Activated T-cell treated with anti-CD3 and anti-CD28 coated beads for 1 hour (primary cell): ENCODE measurements at places on chromosomes 13 and 19.

GRCh38 chr13:97875911-97876310 lies 77.6 kb upstream of the IPO5 start:
- DNase-seq, result no peak

DNA sequence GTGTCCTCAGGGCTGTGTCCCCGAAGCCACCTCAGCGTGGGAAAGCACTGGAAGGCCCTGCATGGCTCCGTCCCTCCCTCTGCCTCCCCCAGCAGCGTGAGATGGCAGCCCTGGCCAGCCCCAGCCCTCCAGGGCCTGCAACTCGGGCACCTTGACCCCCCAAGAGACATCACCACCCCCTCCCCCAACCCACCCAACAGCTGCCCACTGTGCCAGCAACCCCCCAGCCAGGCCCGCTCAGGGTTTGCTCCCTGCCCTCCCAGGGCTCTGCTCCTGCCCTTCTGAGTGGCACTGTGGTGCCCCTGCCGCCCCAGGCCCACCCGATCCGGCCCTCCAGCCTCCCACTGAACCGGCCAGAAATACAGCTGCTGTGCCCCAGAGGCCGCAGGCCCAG lies 1.5 kb upstream of the ASPDH start:
- DNase-seq, result no peak

DNA sequence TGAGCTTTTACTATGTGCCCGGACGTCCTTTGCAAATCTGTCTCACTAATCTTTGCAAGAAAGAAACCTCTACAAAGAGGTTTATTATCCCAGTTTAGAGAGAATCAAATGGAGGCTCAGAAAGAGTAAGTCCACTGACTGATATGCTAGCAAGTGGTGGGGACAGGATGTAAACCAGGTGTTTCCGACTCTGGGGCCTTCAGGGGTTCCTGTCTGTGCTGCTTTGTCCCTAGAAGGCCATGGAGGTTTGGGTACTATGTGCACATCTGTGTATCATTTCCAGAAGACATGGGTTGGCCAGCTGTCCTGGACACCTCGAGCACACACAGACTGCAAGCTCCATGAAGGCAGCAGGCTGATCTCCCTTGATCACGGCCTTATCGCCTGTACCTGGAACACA lies 1.2 kb upstream of the KPTN start:
- DNase-seq, result no peak

DNA sequence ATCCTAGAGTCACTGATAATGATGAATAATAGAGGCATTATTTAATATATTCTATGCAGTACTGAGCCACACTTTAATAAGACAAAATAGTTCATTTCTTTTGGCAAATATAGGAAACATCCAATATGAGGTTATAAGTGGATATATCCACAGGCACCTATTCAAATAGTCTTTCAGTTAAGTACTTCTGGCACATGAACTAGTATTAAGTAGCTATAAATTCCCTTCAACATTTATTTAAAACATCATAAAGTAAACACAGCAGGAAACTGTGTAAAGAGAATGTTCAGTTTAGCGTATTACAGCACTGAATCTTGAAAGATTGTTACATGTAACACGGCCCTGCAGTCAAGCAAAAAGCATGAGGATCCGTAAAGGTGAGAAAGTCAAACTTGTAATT lies 463.3 kb upstream of the KLF12 start:
- no peak for DNase-seq

- no peak for DNase-seq
These were observed 1.4 kb downstream of the UHRF1 start for GRCh38 chr19:4910594-4911281.

GRCh38 chr13:43301346-43301969 lies 278.1 kb downstream of the DNAJC15 start:
- no peak for DNase-seq

GRCh38 chr13:40383132-40383531 lies 283.3 kb downstream of the FOXO1 start:
- no peak for DNase-seq

GRCh38 chr13:88526186-88526852 lies 855.1 kb downstream of the SLITRK5 start:
- DNase-seq, result no peak

GRCh38 chr13:35961461-35962220 lies 169.5 kb downstream of the DCLK1 start:
- no peak for DNase-seq

DNA sequence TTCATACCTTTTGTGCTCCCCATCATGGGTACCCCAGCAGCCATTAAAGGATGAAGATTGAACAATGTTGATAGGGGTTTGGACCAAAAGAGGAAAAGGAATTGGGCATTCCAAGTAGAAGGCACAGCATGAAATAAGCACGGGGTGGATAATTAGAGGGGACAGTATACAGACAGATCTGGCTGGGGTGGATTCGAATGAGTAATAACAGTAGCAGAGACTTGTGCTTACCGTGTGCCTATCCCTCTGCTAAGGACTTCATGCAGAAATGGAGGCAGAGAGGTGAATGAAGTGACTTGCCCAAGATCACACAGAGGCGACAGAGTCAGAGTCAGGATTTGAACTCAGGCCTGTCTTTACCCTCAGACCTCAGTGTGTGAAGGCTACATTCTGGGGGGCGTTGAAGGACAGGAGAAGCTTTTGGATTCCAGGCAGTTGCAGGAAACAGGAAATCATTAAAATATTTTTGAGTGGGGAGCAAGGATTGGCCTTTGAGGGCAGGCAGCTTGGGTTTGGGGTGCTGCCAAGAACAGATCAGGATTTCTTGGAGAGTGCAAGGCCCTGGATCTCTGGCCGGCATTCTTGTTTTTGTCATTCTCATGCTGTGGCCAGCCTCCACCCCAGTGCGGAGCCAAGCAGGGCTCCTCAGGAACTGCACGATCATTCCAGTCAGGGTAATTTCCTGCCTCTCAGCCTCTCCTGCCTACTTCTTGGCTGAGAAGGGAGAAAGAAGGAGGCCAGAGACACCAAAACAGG lies 18.7 kb downstream of the PAF1 start:
- no peak for DNase-seq

GRCh38 chr13:113184568-113185440 lies 23.7 kb downstream of the PCID2 start:
- DNase-seq, result no peak

DNA sequence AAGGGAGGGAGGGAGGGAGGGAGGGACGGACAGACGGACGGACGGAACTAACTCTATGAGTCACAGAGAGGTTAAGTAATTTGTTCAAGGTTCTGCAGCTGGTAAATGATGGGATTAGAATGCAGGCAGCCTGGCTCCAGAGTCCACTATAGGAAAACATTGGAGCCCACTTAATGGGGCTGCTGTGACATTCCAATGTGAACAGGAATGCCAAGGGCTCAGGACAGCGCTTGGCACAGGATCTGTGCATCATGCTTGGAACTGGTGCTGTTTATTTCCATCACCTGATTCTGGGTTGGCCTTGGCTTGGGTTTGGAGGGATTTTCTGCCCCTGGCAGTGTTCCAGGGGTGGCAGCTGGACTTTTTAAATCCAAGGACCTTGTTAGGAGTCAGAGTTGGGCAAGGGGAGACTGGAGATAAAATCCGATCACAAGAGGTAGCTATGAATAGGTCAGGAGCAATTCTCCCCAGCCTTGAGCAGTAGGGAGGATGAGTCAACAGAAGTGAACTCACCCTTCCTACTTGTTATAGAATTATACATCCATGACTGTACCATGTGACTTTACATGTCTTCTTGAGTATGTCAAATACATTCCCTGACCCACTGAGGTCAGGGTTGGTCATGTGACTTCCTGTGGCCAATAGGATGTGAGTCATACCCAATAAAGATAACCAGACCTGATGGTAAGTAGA lies 7.8 kb upstream of the HIF3A start:
- no peak for DNase-seq

DNA sequence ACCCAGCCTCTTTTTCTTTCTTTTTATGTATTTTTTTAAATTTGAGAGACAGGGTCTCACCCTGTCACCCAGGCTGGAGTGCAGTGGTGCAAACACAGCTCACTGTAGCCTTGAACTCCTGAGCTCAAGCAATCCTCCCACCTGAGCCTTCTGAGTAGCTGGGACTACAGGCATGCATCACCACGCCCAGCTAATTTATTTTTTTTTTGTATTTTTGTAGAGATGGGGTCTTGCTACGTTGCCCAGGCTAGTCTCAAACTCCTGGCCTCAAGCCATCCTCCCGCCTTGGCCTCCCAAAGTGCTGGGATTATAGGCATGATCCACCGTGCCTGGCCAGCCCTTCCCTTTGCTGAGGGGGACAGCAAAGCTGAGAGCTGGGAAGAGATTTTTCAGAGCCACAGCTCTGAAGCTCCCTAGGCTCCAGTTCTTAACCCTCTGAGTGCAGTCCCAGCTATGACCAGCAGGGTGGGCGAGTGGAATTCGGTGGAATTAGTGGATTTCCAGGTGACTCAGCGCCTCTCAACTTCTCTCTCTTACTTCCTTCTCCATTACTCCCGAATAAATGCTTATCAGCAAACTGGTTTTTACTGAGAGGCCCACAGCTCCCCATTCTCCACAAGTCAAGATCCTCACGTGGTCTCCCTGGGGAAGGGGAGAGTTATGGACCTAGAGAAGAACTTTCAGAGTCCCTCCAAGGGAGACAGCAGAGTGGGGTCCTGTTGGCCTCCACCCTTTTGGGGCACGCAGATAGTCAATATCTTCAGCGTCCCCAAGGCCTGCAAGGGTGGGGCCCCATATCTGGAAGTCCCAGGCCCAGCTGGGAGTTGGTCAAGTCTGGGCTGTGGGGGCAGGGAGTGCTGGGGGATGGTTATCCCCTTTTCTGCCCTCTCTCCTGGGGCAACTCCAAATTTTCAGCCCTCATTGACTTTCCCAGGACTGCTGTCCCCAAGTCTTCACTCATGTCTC lies 1.2 kb downstream of the BLVRB start:
- DNase-seq, result peak; percentile 71

DNA sequence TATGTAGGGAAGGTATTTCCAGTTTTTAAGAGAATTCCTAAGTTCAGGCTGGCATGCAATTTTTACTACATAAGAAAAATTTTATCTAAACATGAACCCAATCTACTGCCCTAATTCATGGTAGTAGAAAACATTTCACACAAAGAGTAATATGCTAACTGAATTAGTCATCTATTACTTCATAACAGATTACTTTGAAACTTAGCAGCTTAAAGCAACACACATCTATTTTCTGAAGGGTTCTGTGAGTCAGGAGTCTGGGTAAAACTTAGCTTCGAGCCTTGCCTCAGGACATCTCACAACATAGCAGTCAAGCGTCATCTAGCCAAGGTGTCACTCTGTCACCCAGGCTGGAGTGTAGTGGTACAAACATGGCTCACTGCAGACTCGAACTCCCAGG lies 537.5 kb downstream of the DCT start:
- no peak for DNase-seq

- no peak for DNase-seq
These were observed 1719.7 kb upstream of the SLC10A2 start for GRCh38 chr13:104785952-104786351.

DNA sequence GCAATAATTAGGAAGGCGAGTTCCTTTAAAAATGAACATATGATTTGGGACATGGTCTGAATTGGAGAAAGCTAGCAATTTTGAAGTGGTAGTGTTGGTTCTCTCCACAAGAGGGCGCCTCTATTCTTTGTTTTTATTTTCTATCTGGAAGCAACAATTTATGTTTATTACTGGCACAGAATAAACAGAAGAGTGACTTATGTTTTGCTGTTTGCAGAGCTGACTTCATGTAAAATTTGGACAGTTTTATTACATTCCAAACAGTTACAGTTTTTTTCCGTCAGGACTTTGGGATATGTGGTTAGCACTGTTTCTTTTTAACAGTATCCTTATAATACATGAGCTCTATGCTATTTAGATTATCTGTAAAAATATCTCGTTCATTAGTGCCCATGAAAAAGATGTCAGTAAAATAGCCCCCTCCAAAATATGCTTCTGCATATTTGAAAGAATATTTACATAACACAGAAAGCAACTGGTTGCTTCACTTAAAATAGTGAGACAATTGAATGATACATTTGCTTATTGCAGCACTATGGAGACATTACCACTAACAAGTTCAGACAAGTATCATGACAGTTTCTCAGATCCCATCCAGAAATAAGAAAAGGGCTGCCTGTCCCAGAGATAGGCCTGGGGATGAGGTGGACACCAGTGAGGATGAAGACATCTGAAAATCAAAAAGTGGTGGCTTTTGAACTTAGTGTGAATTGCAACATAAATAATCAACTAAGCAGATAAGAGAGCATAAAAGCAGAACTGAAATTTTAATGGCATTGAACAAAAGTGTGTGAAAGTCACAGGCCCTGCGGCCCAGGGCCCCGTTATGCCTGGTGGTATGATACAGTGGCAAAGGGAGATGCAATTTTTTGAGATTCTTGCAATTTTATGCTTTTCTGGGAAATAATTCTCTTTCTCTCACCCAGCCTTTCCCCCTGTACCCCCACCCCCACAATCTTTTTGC lies 32.3 kb upstream of the FGF9 start:
- DNase-seq, result peak; percentile 11

GRCh38 chr13:114077933-114078325 lies 54.5 kb downstream of the RASA3 start:
- DNase-seq, result no peak

DNA sequence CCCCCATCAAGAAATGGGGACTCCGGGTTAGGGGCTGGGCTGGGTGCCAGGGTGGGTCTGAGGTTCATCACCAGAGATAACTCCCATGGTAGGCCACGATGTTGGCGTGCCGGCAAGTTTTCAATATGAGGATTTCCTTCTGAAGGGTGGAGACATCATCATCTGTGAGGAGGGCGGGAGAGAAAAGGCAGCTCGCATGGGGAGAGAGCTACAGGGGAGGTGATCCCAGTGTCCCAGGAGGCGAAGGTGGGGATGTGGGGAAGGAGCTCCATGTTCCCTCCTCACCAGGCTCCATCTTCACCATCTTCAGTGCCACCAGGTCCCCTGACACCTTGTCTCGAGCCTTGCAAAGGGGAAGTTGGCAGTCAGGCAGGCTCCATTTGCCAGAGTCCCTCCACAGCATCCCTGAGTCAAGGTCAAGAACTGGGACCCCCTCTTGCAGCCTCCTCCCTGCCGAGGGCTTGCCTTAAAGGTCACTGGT lies 430 bp downstream of the MAP4K1 start:
- DNase-seq, result no peak

DNA sequence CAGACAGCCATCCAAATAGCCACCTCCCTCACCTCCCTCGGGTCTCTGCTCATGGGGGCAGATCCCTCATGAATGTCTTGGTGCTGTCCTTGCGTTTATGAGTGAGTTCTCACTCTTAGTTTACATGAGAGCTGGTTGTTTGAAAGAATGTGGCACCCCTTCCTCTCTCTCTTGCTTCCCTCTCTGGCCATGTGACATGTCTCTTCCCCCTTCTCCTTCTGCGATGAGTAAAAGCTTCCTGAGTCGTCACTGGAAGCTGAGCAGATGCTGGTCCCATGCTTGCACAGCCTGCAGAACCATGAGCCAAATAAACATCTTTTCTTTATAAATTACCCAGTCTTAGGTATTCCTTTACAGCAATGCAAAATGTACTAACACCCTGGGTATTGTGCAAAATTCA lies 208.7 kb downstream of the LACC1 start:
- no peak for DNase-seq

- DNase-seq, result no peak
These were observed 299.0 kb downstream of the ITGBL1 start for GRCh38 chr13:101751488-101751887.

DNA sequence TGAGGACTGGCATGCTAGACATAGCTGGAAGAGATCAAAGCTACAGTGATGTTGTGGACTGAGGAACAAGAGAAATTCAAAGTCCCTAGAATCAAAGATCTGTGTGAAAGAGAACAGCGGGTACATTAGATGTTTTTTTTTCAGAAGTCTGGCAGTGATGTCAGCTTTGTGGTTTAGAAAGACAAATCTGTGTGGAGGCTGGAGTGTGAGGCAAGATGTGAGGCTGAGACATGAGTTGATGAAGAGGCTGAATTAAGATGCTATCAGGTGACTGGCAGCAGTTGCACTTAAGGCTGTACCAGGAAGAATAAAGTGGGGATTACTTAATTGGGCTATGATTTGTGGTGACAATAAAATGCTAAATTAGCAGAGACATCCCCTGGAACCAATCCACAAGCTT lies 46.5 kb downstream of the DNAJC3 start:
- no peak for DNase-seq
